ENCODE measurements at places on chromosomes 12 and 14.

GRCh38 chr12:106106061-106106566 lies 32.6 kb downstream of the NUAK1 start:
- DNase-seq: no peak

- DNase-seq: no peak
Observed at GRCh38 chr12:94829552-94829951, 173.9 kb downstream of the NDUFA12 start.

- no peak for DNase-seq
Observed at GRCh38 chr14:90511252-90511651, 114.4 kb downstream of the CALM1 start.

GRCh38 chr12:109921982-109922381 lies 21.9 kb downstream of the TCHP start:
- no peak for DNase-seq

DNA sequence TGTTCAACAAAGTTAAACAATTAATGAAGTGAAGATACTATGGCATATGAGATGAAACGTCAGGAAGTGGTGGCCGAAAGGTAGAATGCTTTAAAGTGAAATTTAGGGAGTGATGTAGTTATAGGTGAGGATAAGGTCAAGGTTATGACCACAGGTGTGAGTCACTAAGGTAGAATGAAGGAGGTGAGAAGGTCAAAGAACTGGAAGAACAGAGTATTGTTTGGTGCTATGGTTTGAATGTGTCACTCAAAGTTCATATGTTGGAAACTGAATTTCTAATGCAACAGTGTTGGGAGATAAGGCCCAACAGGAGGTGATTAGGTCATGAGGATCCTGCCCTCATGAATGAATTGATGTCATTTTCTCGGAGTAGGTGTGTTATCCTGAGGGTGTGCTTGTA lies 293.6 kb downstream of the NELL2 start:
- no peak for DNase-seq

DNA sequence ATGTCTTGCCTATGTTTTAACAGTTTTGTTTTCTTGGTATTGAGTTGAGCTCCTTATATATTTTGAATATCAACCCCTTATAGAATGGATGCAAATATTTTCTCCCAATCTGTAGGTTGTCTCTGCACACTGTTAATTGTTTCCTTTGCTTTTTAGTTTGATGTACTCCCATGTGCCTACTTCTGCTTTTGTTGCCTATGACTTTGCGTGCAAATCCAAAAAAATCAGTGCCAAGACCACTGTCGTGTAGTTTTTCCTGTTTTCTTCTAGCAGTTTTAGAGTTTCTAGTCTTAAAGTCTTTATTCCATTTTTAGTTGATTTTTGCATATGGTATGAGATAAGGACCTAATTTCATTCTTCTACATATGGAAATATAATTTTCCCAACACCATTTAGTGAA lies 28.8 kb downstream of the SENP1 start:
- DNase-seq: no peak

DNA sequence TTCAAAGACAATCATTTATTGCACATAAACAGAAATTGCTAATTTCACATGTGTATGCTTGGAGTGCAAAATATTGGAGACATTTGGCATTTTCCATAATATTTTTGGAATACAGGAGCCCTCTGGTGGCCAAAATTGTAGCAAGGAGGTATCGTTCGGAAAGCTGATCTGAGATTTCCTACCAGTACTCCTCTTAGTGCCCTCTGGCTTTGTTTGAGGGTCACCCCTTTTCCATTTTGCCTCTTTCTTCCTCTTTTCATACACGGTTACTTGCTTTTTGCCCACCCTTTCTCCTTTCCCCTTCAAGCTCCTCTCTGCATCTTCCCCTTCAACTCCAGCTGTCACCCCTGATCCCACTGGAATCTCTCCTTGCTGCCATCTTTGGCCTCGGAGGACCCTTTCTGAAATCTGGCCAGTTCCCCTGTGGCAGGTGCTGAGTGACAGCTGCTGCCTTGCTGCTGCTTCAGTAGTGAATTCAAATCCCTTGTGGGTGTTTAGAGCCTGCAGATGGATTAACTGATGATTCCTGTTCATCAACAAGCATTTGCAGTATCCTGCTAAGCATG lies 164.6 kb upstream of the PARP11 start:
- DNase-seq: no peak

DNA sequence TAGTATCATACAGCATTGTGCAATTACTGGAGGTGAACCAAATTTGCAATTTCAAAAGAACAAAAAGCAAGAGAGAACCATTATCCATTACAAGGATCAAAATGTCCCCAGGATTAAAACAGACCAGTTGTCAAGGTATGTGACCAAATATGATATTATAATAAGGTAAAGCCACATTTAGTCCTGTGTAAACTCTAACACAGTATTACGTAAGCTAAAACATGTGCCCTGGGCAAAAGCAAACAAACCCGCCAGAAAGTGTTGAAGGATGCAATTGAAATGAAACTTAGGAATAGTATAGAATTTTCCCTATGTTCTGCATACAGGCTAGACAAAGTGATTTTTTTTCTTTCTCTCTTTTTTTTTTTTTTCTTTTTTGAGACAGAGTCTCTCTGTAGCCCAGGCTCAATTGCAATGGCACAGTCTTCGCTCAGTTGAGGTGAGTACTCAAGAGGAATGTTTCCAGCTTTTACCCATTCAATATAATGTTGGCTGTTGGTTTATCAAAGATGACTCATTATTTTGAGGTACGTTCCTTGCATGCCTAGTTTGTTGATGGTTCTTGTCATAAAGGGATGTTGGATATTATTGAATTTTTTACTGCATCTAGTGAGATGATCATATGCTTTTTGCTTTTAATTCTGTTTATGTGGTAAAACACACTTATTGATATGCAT lies 137.1 kb upstream of the FOXG1 start:
- DNase-seq: no peak

DNA sequence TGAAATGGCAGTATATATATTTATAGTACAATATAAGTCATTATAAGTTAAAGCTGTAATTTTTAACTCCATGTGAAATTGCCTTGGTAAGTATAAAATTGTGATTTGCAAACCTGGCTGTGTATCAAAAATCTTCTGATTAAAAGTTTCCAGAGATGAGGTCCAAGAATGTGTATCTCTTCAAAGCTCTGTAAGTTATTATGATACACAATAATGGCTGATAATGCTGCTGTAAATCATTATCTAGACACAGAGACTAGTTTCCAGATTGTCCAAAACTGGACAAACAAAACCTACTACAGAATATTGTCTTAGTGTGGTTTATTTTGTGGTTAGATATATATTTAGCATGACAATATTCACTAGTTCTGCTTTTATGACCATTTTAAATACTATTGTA lies 514.8 kb downstream of the SLC6A15 start:
- DNase-seq: no peak

- no peak for DNase-seq
Observed at GRCh38 chr14:51733147-51733546, 81.4 kb downstream of the FRMD6 start.

- no peak for DNase-seq
Observed at GRCh38 chr14:59294662-59294992, 106.2 kb downstream of the DAAM1 start.

DNA sequence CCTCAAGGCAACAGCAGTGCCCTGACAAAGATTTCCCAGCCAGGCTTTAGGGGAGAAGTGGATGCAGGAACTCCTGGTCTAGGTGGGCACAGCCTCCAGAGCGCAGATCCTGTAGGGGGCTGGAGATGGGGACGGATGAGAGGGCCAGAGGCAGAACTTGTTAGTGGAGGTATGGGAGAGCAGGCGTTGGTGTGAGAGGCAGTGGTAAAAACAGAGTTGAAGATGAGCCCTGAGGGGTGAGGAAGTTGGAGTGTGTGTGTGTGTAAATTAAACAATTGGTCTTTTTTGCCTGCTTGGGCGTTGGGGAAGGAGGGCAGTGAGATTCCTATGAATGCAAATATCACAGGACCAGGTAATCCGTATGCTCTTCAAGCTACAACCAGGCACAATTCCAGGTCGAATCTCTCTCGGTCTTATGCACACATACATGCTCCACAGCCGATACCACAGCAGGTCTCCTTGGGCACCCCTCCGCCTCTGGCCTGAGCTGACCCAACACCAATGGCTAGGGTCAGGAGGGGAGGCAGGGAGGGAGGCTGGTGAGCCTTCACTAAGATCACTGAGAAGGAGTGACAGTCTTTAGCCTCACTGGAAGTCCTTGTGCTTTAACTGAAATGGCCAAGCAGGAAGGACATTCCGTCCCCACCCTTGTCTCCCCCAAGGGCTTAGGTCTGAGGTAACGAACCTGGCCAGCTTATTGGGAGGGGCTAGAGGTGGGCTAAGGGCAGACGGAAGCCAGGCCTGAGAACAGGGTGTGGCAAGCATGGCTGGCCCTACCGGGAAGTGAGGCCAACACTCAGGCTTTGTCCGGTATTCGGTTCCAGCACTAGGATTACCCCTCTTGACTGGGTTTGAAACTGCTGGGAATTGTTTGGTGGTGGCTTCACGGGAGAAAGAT lies 1.5 kb upstream of the KRT7 start:
- DNase-seq: no peak

GRCh38 chr14:49879646-49880204 lies 13.2 kb upstream of the ARF6 start:
- no peak for DNase-seq

DNA sequence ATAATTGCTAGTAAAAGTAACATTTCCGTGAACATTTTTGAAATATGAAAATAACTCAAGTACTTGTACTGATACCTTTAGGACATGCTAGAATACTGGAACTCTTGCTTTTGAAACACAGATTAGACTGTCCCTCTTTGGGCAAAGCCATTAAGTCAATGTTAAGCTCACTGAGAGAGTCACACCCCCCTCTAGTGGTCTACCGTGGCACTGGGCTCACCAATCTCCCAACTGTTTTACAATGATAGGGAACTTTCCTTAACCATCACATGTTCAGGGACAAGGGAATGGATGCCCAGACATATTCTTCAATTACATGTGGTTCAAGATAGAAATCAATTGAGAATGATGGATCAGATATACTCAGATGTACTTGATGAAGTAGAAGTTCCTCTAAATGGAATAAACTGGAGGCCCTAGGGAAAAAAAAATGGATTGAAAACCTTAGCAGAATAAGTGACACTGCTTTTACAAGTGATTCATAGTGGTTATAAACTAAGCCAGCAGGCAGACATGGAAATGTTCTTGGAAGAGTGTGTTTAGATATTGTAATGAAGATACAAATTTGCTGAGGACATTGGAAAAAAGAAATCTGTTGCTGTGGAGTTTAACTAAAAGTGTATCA lies 17.8 kb downstream of the NANOG start:
- peak; percentile 15 for DNase-seq

- no peak for DNase-seq
Observed at GRCh38 chr12:106901276-106901675, 54.4 kb upstream of the TMEM263 start.

DNA sequence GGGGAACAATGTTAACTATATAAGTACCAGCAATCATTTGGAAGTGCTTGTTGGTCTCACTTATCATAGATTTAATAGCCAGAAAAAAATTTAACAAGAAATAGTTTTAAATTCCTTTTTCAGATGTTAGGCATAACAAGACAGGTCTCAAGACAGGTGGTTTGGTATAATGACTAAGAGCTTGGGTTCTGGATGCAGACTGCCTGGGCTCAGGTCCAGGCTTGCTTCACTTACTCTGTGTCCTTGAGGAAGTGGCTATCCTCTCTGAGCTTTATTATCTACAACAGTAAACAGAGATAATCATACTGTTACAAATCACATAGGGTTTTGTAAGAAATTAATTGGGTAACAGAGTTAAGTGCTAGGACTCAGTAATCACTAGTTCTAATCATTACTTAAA lies 338.0 kb upstream of the FLRT2 start:
- no peak for DNase-seq

DNA sequence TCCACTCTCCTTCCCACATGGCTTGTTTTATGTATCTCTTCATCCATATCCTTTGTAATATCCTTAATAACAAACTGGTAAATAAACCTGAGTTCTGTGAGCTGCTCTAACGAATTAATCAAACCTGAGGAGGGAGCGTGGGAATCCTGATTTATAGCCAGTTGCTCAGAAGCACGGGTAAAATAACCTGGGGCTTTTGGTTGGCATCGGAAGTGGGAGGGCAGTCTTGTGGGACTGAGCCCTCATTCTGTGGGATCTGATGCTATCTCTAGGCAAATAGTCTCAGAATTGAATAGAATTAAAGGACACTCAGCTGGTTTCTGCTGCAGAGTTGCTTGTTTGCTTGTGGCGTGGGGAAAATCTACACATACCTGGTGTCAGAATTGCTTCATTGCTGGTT lies 17.5 kb upstream of the LDHB start:
- DNase-seq: no peak

DNA sequence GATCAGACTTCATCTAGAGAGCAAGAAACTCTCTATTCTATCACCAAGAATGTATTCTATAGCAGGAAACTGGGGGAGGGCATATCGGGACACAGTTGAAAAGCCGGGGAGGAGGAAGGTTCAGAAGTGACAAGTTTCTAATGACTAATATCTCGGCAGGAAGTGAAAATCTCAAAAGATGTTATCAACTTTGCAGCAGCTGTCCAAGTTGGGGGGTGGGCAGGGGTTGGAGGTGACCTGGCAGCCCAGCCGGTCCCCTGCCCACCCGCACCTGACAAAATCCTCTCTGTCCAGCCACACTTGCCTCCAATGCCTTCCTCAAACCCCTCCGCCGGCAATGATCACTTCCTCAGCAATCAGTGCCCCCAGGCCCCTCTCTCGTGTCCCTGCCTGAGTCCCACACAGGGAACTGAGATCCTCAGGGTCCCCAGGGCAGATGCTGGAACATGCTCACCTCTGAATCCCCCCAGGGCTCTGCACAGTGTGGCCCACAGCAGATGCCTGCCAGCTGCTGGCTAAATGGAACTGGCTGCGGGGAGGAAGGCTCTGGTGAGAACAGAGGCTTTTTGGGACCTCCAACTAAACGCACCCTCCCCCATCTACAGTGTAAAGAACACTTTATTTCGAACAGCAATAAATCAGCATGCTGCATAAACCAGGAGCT lies 43.9 kb downstream of the CCDC88C start:
- peak; percentile 84 for DNase-seq

- no peak for DNase-seq
Observed at GRCh38 chr12:20601668-20602280, 93.4 kb upstream of the SLCO1C1 start.

DNA sequence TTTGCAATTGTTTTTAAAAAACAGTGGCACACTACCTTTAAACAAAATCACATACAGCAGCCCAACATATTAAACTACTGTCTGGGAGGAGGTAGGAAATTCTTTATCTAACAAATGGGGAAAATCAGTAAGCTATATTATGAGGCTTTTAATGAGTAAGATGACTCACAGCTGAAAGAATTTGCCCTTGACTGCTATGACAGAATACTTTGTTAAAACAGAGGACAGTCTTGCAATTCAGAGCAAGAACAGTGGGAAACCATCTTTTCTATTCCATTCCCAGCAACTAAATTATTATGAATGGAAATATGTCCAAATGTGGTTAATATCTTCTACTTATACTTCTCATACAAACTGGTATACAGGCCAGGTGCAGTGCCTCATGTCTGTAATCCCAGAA lies 49.2 kb upstream of the SGPP1 start:
- no peak for DNase-seq

GRCh38 chr14:55151601-55152000 lies 22.5 kb downstream of the LGALS3 start:
- DNase-seq: no peak
